ENCODE measurements at places on chromosomes 7 and 10.

DNA sequence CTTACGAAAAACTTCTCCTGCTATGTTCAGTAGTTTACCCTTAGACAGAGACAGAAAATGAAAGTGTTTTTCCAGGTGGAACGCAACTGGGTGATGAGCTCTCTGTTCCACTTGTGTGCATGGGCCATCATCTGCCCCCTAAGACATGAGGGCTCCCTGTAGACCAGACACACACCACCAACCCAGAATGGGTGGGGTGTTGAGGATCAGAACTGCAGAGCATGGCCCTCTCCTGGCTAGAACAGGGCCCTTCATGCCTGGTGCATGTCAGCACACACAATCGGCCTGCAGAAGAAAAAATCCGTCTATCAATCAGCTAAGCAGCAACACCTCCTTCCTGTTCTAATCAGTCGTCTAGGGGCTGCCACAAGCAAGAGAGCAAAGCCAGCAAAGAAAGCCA, 186.2 kb upstream of the INHBA start:
- no peak for DNase-seq

DNA sequence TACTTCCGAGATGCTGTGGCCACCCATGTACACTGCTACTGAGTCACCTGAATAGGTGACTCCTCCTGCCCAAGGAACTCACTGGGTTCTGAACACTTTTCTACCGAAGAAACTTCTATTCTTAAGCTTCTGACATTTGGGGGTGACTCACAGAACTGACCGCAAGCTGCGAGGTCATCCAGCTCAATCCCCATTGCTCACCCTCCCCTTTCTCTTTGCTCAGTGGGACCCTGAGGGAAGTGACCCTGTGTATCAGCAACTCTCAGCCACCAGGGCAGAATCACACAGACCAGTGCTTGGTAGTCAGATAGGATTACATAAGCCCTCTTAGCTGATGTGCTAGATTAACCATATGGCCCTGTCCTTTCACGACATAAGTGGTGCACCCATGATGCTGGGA, 46.3 kb downstream of the INSYN2A start:
- DNase-seq = no peak

GRCh38 chr7:54629771-54630170, 87.6 kb downstream of the VSTM2A start:
- DNase-seq = no peak

DNA sequence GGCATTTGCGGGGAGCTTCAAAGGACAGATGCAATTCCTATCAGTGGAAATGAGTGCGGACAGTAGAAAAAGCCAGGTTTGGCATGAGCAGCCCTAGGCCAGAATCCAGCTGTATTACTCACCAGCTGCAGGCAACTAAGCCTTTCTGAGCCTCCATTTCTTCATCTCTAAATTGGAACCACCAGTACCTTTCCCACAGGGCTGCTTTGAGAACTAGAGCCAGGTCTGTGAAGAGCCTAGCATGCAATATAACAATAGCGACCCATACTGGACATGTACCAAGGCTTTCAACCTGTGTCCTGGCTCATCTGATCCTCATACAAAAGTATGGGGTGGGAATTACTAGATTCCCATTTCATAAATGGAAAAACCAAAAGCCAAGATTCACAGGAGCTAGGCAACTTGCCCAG, 101.0 kb downstream of the GSAP start:
- no peak for DNase-seq

DNA sequence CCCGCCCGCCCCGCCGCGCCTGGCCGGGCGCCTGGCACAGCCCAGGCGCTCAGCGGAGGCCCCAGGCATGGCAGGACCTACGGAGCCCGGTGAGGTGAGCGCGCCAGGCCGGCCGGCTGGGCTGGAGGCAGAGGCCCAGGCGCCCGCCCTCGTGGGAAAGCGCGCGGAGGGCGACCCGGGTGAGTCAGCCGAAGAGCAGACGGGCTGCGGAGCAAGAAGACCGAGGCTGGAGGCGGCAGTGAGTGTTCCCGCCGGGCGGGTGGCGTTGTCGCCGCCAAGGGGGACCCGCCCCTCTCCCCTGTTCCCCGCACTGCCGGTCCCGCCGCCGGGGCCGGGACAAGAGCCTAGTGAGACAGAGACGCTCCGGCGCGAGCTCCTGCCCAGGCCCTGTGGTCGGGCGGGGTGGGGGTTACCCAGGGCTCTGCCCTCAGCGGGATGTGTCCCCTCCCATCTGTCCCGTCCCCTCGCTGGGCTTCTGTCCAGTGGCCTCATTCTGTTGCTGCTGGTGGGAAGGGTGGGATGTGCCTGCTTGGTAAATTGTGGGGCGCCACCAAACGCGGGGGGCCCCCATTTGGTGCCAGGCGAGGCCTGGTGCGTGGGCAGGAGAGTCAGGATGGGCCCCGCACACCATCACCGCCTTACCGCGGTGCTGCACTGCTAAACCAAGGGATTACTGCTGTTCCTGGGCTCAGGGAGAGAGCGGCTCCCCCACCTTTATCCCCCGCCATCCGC, 17.0 kb upstream of the NODAL start:
- DNase-seq = peak; percentile 61

DNA sequence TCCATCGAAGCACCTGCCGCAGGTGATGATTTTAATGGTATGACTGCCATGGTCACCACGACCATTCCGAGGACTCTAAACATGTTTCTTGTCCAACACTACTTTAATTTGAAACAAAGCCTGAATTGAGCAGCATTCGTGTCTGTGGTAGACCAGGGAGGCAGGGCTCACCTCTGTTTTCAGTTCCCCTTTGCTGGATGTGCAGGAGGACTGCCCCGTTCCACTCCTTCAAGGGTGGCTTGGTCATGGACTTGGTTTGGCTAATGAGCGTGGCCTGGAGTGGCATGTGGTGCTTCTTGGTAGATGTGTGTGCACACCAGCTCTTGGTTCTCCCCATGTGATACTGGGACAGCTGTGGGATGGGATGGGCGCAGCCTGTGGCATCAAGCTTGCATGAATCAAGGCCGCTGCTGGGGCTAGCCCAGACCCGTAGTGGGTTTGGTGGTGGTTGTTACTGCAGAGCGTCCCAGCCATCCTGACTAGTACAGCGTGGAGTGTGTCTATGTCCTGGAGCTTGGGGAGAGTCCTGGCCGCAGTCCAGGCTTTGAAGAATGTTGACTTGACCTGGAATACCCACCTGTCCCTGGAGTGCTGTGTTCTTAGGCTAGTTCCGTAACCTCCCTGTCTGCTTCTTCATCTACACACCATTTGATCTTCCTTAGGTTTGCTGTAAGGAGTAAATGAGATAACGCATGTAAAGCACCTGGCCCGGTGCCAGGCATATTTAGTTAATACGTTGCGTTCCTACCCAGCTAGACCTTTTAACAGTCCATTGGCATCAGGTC, 34.8 kb downstream of the MGMT start:
- no peak for DNase-seq

GRCh38 chr7:23586159-23586558, 11.0 kb upstream of the CCDC126 start:
- peak; percentile 31 for DNase-seq

GRCh38 chr7:98300595-98301372, 19.3 kb downstream of the BRI3 start:
- DNase-seq = no peak

- no peak for DNase-seq
Measured at GRCh38 chr10:80474597-80474910, 20.4 kb downstream of the TSPAN14 start.

- DNase-seq = no peak
Measured at GRCh38 chr7:29224726-29225125, 30.2 kb downstream of the CHN2 start.

GRCh38 chr7:154693661-154694060, 309.3 kb downstream of the PAXIP1 start:
- no peak for DNase-seq

DNA sequence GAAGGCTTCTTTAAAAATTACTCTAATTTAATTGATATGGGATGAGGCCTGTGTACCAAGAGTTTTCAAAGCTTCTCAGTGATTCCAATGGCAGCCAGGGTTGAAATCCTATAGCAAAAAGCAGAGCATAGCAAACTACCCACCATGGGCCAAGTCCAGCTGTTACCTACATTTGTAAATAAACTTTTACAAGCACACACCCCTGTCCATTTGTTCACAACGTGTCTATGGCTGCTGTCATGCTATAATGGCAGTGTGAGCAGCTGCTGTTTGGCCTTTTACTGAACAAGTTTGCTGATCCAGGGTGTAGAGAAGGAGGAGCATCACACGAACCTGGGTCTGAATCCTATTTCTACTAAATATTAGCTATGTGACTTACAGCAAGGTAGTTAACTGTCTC, 50.0 kb downstream of the NPY start:
- no peak for DNase-seq

DNA sequence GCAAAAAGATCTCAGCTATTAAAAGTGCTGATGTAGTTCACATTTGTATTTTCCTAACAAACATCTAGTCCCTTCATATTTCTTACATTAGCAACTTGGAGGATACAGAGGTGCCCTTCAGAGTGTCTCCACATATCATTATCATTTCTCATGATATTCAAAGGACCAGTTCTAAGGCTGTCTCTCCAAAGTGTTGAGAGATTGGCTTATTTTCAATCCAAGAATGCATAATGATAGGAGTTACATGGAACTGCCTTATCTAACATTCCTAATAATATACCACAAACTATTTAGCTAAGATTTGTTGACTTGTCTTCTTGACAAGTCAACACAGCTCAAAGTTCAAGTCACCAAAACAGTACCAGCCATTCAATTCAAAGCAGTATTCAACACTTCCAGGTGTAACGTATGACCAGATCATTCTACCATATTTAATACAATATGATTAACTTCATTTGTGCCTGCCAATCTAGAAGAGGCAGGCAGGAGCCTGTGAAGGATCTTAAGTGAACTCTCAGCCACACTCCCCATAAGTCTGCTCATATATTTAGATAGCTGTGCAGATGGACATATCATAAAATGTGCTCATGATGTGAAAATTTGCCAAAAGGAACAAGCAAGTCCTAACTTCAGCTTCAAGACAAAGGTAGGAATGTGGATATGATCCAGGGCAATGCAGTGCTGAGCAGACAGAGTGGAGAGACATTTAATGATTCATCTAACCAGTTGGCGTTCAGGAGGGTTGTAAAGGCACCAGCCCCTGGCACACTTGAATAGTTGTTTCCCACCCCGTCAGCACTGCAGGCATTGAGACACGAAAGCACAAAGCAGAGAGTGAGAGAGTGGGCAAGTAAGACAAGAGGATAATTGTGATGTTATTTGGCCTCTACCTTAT, 108.3 kb downstream of the MTERF1 start:
- no peak for DNase-seq

- DNase-seq = peak; percentile 41
Measured at GRCh38 chr10:99370993-99371392, 41.8 kb downstream of the CNNM1 start.

DNA sequence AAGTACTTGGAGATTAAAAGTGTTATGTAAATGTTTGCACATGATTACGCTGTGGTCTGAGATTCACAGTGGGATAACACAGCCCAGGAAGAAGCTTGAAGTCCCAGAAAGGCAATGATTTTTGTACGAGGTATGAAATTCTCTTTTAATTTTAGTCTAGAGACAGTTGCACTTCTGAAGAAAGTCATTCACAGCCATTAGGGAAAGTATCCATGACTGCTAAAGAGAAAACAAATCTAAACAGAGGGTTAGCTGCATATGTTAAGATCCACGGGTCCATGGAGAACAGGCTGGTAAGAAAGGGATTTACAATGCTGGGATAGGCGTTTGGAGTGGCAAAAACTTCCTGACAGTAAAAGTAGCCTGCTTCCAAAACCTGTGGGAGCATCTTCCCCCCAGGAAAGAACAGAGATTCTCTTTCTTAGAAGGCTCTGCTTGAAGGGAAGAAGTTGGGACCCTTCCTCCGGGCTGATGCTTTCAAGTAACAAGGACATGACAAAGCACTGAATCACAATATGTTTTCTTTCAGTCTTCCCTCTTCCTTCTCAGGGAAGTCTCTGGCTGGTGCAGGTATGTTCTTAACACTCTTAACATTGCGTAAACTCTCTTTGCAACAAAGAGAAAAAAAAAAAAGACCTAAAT, 220.8 kb upstream of the CELF2 start:
- DNase-seq = no peak

DNA sequence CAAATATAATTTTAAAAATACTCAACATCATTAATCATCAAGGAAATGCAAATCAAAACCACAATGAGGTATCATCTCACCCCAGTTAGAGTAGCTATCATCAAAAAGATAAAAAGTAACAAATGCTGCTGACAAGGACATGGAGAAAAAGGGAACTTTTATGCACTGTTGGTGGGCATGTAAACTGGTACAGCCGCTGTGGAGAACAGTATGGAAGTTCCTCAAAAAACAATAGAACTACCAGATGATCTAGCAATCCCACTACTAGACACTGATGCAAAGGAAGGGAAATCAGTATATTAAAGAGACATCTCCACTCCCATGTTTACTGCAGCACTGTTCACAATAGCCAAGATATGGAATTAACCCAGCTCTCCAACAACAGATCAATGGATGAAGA, 384.5 kb downstream of the PLXDC2 start:
- DNase-seq = peak; percentile 21

GRCh38 chr10:20670579-20670978, 226.5 kb downstream of the NEBL start:
- no peak for DNase-seq

DNA sequence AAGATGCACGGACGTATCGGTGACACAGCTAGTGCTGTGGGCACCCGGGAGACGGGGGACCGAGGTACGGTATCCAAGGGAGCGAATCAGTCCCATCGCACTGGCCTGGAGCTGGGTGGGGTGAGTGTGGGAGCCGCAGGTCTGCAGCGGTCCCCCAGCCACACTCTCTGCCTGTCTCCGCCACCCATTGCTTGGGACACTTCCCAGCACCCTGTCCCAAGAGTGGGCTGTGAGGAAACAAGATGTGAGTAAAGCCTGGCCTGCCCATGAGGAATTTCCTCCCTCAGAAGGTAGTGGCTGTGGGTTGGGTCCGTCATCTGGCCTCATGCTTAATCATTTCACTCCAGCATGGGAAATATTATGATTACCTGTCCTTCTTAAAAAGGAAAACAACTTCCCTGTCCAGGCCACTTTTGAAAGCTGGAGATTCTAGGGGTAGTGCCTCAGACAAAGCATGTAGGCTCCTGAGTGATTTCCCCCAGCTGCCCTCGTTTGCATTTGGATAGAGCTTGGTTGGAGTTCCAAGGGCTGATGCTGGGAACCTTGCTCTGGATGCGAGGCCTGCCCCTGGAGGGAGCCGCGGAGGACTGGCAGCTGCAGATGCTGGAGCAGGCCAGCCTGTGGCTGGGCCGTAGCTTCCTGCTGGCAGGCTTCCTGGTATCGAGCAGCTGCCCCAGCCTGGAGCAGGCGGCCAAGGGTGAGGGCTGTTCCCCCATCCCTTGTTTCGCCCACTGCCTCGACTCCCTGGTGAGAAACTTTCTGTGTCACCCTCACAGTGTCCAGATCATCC, 6.2 kb upstream of the ACTR3C start:
- DNase-seq = no peak

All from testis (tissue), 5 donors.